Lung (tissue), 17 donors: ENCODE measurements at places on chromosomes 2 and 18.
A peak's percentile ranks its signal among the peaks of the same experiment; 100 is the strongest.

DNA sequence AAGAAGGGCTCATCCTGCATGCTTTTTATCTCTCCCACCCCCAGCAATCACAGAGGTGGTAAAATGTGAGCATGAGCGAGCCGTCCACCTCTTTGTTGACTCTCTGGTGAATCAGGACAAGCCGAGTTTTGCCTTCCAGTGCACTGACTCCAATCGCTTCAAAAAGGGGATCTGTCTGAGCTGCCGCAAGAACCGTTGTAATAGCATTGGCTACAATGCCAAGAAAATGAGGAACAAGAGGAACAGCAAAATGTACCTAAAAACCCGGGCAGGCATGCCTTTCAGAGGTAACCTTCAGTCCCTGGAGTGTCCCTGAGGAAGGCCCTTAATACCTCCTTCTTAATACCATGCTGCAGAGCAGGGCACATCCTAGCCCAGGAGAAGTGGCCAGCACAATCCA is 19.5 kb downstream of the LIPG start:
- no peak for DNase-seq

DNA sequence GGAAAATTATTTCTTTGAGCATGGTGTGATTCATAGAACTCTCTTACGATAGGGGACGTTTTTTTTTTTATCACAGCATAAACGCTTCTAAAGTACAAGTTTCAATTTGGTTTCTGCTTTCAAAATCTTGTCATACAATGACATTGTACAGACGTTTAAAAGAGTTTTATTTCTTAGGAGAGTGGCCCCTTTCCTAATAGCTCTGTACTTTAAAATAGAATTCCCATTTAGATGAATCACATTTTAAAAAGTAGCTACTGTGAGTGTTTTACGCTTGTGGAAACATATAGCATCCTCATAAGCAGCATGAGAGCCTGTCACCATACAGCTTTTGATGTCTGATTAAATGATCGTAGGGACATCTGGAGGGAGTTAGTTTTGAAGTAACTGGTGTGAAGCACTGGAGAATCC is 510.9 kb downstream of the PARD3B start:
- peak; percentile 32 for DNase-seq

GRCh38 chr2:10826625-10827024 is 14.0 kb upstream of the PDIA6 start:
- no peak for DNase-seq

GRCh38 chr18:76394780-76395476 is 100.1 kb downstream of the ZNF516 start:
- DNase-seq, result no peak

DNA sequence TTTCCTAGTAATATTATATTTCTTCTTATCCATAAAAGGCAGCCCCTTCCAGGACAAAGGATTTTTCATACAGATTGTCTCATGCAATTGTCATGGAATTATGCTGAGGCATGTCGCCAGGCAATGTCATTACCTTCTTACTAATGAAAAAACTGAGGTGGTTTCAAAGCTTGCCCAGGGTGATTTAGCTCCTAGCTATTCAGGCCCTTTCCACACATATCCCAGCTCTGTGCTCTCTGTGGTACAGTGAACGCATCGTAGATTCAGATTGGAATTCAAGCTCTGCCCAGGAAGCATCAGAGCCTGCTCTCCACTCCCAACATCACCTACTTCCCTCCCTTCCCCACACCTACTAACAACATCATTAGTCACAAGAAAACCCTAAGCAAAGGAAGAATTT is 60.1 kb downstream of the ATP8B1 start:
- no peak for DNase-seq

GRCh38 chr2:1371082-1371481 is 42.2 kb upstream of the TPO start:
- DNase-seq, result no peak
